ENCODE measurements at places on chromosomes 3 and 15.

GRCh38 chr3:173733029-173733652, 335.6 kb downstream of the NLGN1 start:
- no peak for DNase-seq

GRCh38 chr3:191634902-191635301, 173.9 kb downstream of the PYDC2 start:
- no peak for DNase-seq

GRCh38 chr15:20645956-20646355, 104.4 kb upstream of the GOLGA6L6 start:
- no peak for DNase-seq

DNA sequence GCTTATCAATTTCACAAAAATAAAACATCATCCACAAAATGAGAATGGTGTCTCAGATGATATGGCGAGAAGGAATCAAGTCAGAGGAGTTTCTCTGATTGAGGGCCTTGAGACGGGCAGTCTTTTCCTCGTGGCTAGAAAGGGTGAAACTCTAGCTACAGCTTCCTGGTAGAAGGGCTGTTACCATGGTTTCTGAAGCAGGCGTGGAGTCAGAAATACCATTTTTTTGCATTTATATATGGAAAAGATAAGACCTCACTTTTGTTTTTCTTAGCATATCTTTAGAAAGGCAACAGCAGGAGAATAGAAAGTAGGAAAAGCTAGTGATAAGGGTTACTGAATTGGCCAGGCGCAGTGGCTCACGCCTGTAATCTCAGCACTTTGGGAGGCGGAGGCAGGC, 17.3 kb upstream of the SAMD7 start:
- no peak for DNase-seq

GRCh38 chr3:17645074-17645698, 97.2 kb downstream of the TBC1D5 start:
- DNase-seq = no peak

- DNase-seq = no peak
Measured at GRCh38 chr15:34001536-34001935, 33.2 kb downstream of the CHRM5 start.

DNA sequence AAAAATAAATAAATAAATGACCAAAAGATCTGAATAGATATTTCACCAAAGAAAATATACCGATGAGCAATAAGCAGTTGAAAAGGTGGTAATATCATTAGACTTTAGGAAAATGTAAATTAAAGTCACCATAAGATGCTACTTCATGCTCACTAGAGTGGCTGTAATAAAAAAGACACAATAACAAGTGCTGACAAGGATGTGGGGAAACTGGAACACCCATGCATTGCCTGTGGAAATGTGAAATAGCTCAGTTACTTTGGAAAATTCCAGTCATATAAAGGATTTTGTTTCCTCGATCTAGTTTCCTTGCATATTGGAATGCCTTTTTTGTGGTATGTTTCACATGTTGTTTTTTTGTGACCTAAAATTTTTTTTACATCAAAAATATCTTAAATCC, 36.0 kb upstream of the LRIG1 start:
- no peak for DNase-seq

DNA sequence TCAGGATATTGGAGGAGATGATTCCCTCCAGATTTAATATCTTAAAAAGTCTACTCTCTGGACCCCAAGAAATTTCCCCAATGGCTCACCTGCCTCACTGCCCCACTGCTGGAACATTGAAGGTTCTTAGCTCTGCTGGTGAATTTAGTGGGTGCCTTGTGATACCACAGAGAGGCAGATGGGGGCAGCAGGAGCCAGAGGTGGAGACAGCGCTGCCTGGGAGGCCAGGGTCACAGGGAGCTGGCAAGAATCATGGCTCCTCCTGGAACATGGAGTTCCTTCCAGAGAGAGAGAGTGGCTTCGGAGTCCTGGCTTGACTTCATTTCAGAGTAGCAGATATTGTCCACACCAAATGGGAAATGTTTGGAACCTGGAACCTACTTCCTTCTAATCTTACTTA, 263.5 kb upstream of the CFAP20DC start:
- no peak for DNase-seq

- no peak for DNase-seq
Measured at GRCh38 chr3:11245827-11246662, 26.2 kb upstream of the ATG7 start.

- no peak for DNase-seq
Measured at GRCh38 chr15:58770519-58770856, 614 bp upstream of the MINDY2 start.

DNA sequence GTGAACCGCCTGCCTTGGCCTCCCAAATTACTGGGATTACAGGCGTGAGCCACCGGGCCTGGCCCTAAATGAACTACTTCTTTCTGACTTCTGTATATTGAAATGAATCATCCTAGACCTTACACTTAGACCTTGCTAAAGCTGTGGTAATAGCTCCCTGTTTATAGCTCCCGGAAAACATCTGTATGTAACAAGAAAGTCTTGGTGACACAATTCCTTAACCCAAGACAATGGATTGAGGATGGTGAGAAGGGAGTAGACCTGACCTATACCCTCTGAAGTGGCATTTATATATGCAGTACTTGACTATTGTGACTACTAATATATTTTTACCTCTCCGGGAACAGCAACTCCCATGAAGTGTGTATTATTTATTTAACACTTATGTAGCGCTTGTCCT, 48.0 kb upstream of the TBL1XR1 start:
- no peak for DNase-seq

DNA sequence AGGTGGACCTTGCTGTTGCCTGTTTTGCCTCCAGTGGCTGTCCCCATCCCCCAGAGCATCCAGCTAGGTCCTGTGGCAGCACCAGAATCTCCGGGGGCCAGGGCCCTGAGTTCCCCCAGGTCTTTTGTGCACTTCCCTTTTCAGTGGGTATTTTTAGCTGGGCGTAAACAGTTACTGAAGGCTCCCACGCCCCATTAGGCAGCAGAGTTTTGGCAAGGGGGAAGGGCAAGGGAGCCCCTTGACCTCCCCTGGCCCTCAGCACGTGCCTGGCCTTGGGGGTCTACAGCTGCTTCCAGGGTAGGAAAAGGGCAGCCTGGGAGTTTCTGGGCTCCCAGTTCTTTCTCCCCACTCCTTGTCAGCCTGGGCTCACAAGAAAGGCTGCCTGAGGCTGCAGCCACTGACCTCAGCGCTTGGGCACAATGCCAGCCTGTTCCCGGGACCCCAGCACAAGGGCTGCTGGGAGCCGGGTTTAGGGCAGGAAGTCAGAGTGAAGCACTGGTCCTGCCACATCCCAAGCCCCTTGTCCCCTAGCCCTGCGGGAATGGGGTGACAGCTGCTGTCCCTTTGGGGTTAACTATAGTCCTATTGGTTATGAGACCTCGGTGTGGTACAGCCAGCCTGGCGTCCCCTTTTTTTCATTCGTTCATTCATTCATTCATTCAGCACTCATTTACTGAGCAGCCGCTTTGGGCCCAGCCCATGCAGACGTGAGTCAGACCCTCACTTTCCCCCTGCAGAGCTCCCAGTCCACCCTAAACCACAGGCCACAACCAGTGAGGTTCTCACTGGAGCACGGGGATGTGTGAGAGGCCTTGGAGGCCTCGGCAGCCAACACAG, 8.4 kb downstream of the CSK start:
- no peak for DNase-seq

DNA sequence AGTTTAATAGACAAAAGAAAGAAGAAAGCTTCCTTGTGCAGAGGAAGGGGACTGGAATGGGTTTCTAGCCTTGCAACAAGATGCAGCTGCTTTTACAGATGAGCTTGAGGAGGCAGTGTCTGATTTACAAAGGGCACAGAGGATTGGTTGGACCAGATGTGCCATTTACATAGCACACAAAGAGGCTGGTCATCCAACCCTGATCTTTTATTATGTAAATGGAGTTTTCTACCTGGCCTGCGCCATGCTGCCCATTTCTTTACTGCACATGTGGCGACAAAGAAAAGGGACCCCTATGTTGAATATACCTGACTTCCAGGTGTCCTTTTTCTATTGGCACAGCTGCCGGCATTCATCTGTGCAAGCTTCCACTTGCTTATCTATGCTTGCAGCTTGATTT, 409.4 kb upstream of the FRG2C start:
- DNase-seq = no peak

- DNase-seq = no peak
Measured at GRCh38 chr3:105647047-105647446, 221.8 kb downstream of the CBLB start.

DNA sequence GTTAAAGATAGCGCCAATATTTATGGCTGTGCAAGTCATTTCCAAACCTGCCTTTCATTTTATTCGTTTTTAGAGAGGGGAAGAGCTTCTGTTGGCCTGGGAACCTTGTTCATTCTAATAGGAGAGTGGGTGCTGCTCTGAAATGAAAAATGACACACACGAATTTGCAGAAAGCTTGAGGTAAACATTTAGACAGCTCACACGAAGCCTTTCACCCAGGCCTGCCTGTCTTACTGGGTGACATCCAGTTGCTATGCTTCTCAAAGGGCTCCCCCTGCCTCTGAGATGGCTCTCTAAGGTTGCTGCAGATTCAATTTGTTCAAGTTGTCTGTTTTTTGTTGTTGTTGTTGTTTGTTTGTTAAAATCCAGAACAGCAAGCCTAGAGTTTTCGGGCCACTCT, 18.2 kb downstream of the PEX5L start:
- DNase-seq = no peak

- peak; percentile 35 for DNase-seq
Measured at GRCh38 chr15:69719527-69720240, 267.1 kb downstream of the RPLP1 start.

- no peak for DNase-seq
Measured at GRCh38 chr15:29143909-29144635, 125.5 kb downstream of the NSMCE3 start.

Data from stimulated activated CD8-positive, alpha-beta memory T cell treated with anti-CD3 and anti-CD28 coated beads, Interleukin-2, amount 100 ng/mL, for 1 hour (primary cell).